ENCODE measurements at places on chromosomes 12 and 14. TPM values are rescaled to one million over a fixed set of nuclear protein-coding genes. Genes with fewer than 3 reads are reported as not detected.

DNA sequence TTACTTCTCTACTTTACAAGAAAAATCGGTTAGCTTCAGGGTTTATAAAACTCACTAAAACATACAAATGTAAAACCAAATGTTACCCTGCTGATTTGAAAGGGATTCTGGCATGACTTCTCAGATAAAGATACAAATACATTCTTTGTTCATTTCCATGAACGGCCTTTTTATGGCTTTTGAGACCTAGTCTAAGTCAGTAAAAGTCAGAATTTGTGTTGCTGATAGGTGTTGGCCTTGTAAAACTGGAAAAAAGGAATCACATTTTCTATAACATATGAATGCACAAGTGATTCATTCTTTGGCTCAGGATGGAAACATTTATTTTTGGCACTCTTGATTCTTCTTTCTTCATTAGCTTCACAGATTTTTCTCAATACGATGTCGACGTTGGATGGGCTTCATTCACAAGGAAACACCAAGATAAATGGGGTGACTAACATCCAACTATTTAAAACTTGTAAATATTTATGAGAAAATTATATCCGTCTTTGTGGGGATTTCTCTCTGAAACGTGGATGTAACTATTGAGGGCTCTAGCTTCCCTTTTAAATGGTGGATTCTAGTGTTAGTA lies 27.0 kb upstream of the CPM start:
- DNase-seq, result peak; percentile 86

DNA sequence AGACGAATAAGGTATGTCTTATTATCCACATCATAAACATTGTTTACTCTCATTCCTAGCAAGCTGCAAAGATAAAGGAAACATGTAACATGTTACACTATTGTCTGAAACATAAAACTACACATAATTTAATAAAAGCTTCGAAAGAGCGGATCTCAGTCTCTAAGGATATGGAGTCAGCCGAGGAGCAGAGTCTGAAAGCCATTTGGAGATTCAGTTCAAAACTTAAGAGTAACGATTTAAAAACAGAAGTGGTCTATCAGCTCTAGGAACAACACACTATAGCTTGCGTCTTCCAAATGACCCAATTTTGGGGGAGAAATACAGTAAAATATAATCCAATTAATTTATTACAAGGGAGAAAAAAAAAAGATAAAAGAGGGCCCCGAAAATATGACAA lies 775 bp downstream of the NEMF start:
- no peak for DNase-seq

DNA sequence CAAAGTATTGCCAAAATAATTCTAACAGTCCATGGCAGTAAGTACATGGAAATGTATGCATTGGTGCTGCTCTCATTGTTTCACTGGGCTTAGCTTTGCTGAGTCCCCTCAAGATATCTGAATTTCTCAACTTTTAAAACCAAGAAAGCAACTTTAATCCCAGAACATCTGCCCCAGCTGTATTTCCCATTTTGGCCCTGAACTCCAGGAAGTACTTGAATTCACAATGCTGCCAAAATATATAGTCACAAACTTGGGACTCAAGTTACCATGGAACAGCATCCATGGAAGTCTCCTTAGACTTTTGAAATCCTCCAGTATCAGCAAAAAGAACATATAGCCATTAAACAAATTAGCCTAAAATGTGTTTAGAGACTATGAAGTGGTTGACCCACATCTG lies 78.5 kb upstream of the FLRT2 start:
- no peak for DNase-seq

DNA sequence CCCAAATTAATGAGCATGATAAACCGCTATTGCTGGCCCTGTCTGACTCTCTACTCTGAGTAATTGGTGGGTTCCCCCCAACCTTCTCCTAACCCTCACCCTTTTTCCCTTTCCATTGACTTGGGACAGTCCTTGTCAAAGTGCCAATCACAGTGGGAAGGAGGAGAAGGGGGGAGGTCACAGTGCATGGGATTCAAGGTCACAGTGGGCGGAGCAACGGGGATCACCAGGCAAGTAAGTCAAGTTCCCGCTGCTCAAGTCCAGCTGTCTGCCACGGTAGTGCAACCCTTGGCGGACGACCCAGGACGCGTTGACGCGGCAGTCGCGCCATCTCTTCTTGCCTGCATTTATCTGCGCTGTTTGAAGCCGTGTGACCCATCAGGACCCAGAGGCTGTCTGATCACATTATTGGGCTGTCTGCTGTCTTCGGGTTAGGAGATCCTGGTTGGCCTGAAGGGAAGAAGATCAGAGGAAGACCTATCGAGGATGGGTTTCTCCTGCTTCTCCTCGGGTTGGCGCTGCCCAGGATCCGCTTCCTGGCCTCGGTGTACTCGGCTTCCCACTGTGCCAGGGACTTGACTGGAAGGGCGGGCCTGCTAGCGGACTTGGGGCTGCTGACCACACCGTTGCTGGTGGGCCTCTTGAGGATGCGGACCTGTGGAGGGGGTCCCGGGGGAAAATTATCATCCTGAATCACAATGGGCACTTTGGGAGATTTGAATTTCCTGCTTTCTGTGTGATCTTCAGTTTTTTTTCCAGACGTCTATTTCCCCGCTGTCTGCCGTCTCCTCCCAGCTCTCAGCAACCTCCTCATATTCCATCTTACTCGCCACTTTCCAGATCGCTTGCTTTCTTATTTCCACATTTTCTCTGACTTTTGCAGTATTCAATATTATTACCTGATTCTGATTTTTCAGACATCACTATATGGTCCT lies 3.1 kb upstream of the MDM2 start:
- no peak for DNase-seq

GRCh38 chr14:88352698-88353097 lies 29.6 kb upstream of the KCNK10 start:
- DNase-seq, result no peak

Gene GLIPR1L2
- total RNA-seq, result not detected

Gene RBP5
- total RNA-seq, result not detected

- no peak for DNase-seq
These were observed 1087.5 kb downstream of the BCL11B start for GRCh38 chr14:98184457-98184856.

- no peak for DNase-seq
These were observed 2.0 kb downstream of the DENND5B start for GRCh38 chr12:31588976-31589375.

- DNase-seq, result no peak
These were observed at the start of gene RD3L for GRCh38 chr14:103941973-103942736. RD3L (minus strand) TSS chr14:103942529; CDS start chr14:103941695, 834 bp downstream.

Gene TPPP2
- not detected for total RNA-seq

DNA sequence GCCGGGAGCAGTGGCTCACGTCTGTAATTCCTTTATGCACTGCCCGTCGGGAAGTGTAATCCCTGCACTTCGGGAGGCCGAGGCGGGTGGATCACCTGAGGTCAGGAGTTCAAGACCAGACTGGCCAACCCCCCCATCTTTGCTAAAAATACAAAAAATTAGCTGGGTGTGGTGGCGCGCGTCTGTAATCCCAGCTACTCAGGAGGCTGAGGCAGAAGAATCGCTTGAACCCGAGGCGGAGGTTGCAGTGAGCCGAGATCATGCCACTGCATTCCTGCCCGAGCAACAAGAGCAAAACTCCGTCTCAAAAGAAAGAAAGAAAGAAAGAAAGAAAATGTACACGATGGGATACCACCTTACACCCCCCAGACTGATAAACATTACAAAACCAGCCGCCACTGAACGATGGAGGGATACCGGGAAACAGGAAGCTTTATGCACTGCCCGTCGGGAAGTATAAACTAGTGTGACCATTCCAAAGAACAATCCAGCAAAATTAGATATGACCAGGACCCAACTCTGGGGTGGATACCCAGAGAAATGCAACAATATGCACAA lies 1.1 kb downstream of the ABCD4 start:
- no peak for DNase-seq

- DNase-seq, result no peak
These were observed 67.0 kb downstream of the ARF6 start for GRCh38 chr14:49959822-49960408.

DNA sequence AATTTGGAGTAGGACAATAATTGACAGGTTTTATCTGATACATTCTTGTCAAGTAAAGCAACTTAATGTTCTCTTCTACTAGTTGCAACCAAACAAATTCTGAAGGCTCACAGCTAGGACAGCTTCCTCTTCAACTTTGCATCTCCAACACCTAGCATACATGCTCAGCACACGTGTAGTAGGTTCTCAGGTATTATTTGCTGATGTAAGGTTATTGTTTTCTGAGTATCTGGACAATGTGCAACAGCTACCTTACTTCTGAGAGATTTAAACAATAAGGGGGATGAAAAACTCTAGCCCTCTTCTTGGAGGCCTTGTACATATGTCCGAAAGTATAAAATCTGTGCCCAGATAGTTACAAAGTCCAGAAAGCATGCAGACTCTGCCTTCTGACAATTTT lies 15.5 kb upstream of the FLRT2 start:
- DNase-seq, result no peak

DNA sequence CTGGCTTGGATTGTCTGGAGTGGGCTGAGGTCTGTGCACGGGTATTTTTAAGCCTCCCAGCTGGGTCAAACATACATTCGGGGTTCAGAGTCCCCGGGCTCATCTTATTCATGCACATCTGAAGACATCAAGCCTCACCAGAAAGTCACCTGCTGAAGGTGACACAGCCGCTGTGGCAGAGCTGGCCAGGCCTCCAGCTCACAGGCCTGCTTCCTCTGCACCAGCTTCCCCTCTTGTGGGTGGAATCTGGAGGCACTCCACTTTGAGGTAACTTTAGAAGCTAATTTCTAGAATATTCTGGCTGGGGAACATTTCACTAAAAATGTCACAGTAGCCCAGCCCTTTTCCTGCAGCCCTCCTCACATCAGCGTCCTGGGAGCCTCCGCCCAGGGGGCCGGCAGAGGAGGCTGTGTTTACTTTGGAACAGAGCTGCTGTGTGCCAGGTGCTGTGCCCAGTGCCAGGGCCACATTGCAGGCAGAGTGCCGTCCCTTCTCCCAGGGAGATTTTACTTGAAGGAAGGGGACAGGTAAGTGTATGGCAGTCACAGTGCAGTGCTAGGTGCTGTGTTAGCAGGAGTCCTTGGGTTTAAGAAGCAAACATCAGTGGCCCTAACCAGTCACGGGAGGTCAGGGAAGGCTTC lies 62.2 kb downstream of the TSPAN11 start:
- no peak for DNase-seq

Gene GLIPR1
- 327 TPM for total RNA-seq

GRCh38 chr14:105163040-105163742 lies 5.4 kb downstream of the JAG2 start:
- no peak for DNase-seq
